CD4-positive, CD25-positive, alpha-beta regulatory T cell (primary cell): ENCODE measurements at places on chromosomes 7 and 10. TPM values are rescaled to one million over a fixed set of nuclear protein-coding genes. Genes with fewer than 3 reads are reported as not detected.

- no peak overlapping the region for H3K27ac ChIP-seq
- no peaks in the 10 kb centered on the region for H3K27me3 ChIP-seq
- DNase-seq, result no peak
- no peak overlapping the region for H3K4me3 ChIP-seq
Observed at GRCh38 chr10:24396396-24396795, 187.5 kb downstream of the KIAA1217 start.

- no peaks in the 10 kb centered on the region for H3K36me3 ChIP-seq
- H3K27ac ChIP-seq, result no peak overlapping the region
Observed at GRCh38 chr10:126770809-126771208, 100.3 kb upstream of the C10orf90 start.

- no peaks in the 10 kb centered on the region for H3K4me1 ChIP-seq
- no peak overlapping the region for H3K27ac ChIP-seq
- no peaks in the 10 kb centered on the region for H3K36me3 ChIP-seq
- DNase-seq, result no peak
Observed at GRCh38 chr10:45386657-45387056, 12.6 kb downstream of the ALOX5 start.

- H3K27me3 ChIP-seq, result peaks cover 14% of the 10 kb centered on the region
- DNase-seq, result no peak
- H3K4me1 ChIP-seq, result no peaks in the 10 kb centered on the region
- no peak overlapping the region for H3K4me3 ChIP-seq
- no peak overlapping the region for H3K27ac ChIP-seq
- H3K36me3 ChIP-seq, result no peaks in the 10 kb centered on the region
Observed at GRCh38 chr10:96252730-96253129, 18.6 kb downstream of the BLNK start.

DNA sequence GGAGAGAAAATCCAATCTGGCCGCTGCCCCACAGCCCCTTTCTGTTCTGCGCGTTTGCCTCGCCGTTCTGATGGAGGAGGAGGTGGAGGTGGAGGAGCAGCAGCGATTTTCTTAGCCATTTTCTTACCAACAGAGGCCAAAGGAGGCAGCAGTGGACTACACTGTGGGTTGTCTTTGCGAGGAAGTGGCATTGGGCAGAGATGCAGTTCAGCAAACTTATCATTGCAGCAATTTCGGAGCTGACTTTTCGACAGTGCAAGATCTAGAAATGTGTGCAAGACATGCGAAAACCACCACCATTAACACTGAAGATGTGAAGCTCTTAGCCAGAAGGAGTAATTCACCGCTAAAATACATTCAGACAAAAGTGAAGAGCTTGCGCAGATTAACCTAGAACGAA, 1.9 kb upstream of the ARL4A start:
- H3K4me3 ChIP-seq, result peak overlapping the region; percentile 80
- peak overlapping the region; percentile 97 for H3K27ac ChIP-seq
- H3K27me3 ChIP-seq, result no peaks in the 10 kb centered on the region
- peak; percentile 48 for DNase-seq
- H3K4me1 ChIP-seq, result peaks cover 15% of the 10 kb centered on the region

DNA sequence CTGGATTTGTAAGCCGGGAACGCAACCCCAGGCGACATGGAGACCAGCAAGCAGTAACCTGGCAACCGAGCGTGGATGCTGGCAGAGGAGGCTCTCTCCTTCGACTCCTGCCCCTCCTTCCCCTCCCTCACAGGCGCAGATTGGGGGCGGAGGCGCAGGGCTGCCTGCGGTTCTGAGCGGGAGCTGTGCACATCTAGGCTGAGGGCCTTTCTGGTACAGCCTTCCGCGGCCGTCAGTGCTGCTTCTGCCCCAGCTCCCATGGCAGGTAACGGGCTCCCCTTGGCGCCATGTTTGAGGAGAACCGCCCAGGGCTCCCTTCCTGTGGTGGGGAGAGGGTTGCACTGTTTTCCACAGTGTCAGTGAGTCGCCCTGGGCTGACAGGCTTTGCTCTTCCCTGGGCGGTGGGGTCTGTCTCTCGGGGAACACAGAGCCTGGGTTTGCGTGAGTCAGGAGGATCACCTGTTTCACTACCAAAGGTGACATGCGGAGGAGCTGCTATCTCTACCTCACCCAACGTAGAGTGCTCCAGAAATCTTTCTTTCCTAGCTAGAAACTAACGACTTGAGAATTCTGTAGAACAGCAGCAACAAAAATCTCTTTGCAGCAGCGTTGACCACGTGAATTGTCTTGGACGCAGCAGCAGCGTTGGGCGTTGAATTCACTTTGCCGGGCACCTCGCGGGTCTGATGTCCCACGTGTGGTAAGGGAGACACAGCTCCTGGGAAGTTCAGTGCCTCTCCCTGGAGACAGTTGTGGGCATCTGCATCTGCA, 154.8 kb upstream of the COBL start:
- H3K4me1 ChIP-seq, result no peaks in the 10 kb centered on the region
- no peak for DNase-seq
- H3K27ac ChIP-seq, result no peak overlapping the region
- H3K36me3 ChIP-seq, result no peaks in the 10 kb centered on the region
- H3K27me3 ChIP-seq, result no peaks in the 10 kb centered on the region
- H3K4me3 ChIP-seq, result no peak overlapping the region

Gene ST8SIA6
- 5.6 TPM for polyA plus RNA-seq
